Cerebellar nuclear complex (tissue), 1 donor: ENCODE measurements at places on chromosomes 2 and 18.

GRCh38 chr2:236960531-236960930, 125.2 kb upstream of the COPS8 start:
- no peak for DNase-seq

DNA sequence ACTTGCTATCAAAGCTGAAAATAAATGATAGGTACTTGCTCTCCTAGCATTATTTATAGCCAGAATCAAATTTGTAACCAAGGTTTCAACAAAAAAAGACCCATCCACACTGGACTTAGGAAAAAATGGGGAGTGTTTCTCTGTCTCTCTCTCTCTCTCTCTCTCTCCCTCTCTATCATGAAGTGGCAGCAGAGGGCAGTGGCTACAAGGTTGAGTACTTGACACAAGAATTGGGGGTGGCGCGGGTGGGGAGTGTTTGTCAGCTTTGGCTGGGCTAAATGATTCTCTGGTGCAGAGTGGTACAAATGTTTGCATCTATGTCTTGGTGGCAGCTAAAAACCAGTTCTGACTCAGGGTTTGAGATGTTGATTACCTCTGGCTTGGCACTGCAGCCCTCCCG, 85.0 kb downstream of the RBM43 start:
- no peak for DNase-seq

- no peak for DNase-seq
These were observed 1.2 kb downstream of the BCL11A start for GRCh38 chr2:60552078-60552850.

GRCh38 chr2:42984617-42985016, 192.2 kb upstream of the HAAO start:
- DNase-seq, result no peak

GRCh38 chr18:79735071-79735980, 55.7 kb downstream of the CTDP1 start:
- no peak for DNase-seq

DNA sequence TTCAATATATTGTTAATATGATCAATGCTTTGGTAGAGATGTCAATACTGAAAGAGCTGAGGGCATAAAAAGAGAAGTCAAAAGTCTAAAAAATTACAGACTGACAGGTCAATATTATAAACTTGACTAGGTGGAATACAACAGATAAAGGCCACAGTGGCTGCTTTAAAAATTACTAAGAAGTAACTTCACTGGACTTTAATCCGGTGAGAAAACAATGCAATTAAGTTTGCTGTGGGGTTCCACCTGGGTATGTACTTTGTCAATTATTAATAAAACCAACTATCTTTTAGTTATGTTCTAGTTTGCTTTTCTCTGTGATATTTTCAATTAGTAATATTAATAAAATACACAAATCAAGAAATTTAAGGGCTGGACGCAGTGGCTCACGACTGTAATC, 44.7 kb downstream of the RAPH1 start:
- no peak for DNase-seq

DNA sequence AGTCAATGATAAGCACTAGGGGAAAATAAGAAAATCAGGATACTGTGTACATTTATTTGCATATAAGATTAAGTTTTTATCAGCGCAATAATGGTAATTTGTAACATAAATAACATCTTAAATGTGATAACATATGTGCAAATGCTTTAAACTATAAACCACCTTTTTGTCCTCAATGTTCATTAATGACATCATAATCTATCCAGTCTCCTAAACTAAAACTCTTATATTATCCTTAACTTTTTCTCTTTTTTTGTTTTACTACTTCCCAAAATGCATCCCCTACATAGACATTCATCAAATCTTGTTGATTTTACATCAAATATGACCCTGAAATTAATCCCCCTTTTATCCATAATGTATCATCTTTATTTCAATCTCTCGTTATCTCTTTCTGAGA, 3.4 kb upstream of the RAD51AP2 start:
- no peak for DNase-seq

DNA sequence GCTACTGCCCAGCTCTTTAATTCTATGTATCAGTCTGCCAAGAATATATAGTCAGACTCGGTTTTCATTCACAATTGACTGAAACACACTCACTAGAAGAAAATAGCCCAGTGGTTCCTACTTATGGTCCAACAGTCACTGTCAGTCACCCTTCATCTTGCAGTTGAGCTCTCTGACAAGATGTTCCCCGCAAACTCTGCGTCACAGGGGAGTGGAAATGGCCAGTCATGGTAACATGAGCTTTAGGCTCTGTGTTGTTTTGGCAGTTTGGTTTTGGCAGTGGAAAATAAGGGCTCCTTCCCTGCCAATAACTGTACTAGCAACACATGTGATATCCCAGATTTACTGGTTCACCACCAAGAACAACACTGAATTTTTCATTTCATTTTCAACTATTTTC, 122.5 kb downstream of the PRPF40A start:
- no peak for DNase-seq

DNA sequence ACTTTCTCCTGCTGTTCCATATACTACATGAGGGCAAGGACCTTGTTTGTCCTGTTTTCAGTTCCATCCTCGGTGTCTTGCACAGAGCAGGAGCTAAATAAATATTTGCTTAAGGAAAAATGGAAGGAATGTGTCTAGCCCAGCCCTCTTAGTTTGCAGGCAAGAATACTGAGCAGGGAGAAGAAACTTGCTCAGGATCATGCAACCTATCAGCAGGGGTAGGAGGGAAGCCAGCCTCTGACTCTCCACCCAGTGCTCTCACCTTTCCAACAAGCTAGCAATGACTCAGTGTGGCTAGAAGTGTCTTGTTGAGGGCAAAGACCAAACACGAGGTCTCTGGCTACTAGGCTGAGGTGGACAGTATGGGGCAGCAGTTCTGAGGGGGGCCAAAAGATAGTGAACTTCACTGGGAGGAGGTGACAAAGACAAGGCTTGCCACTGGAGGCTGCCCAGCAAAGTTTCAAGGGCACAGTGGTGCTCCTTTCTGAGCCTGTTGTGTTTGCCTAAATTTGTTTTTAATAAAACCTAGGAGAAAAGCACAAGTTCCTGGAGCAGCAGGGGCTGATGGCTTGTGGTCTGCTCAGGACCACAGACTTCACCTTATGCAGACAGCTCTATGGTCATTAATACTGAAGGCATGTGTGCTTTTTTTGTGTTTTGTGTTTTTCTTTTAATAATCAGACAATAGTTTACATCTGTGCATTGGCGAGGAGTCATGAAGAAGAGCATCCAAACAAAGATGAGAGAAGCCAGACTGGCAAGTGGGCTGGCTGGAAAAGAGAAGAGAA, 49.1 kb upstream of the CTAGE1 start:
- DNase-seq, result no peak

DNA sequence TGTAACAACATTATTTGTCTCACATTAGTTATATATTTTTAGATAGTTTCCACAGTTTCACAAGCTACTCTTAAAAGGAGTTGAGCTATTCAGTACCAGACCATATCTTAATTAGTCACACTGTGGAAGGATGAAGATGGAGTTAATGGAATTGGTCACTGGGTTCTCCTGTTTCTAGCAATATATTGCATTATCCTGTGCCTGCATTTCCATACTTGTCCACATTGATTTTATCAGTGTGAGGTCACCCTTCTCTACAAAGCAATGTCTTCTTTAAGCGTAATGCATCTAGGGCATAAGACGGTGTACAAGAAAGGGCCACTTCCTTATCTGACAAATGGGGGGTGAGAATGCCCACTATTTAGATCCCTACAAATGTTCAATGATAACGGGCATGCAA, 216.8 kb upstream of the TANK start:
- DNase-seq, result no peak

GRCh38 chr2:120438301-120439066, 92.5 kb downstream of the INHBB start:
- no peak for DNase-seq

DNA sequence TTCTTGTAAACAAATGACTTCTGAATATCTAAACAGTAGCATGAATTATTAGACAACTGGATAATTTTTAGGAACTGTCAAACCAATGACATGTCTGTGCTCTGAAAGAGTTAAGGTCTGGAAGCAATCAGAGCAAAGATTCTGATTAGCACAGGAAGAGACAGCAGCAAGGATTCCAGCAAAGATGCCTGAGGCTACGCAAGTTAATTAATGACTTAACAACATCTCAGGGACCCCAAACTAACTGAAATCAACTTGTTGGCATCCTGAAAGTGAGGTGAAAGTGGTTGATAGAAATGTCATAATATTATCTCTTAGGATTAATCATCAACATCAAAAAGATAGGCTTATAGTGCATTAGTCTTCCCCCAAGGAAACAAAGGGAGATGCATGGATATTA, 123.3 kb upstream of the TMEM200C start:
- no peak for DNase-seq

DNA sequence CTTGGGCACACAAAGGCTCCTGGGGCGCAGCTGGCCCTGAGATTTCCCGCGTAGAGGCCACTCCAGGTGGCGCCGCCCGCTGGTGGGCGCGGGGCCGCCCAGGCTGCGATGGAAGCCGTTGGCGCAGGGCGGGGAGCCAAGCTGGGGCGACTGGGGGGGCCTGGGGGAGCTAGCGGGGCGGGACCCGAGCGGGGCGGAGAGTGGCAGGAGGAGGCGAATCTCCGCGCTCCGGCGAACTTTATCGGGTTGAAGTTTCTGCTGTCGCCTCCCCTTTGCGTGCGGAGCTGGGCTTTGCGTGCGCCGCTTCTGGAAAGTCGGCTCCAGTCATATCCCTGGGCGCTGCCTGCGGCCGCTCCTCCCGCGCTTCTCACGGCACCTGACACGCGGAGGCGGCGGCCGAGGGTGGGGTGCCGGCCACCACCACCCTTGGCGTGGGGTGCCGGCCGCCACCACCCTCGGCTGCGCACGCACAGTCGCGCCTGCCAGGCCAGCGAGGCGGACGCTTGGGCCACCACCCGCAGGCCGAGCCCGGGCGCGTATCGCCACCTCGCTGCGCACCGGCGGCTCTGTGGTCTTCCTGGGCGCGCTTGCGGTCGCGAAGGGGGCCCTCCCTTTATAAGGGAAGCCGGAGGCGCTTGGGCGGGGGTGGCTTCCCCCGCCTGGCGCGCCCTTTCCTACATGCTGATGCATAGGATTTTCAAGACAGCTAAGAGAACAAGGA, 919 bp upstream of the CYP1B1 start:
- DNase-seq, result no peak

GRCh38 chr2:41101281-41101680, 649.4 kb upstream of the SLC8A1 start:
- no peak for DNase-seq

- DNase-seq, result no peak
These were observed 544.4 kb upstream of the TNP1 start for GRCh38 chr2:217404236-217404760.

GRCh38 chr18:8162802-8163201, 446.4 kb upstream of the RAB12 start:
- no peak for DNase-seq

- DNase-seq, result no peak
These were observed 1.2 kb upstream of the RAB12 start for GRCh38 chr18:8607776-8608742.

GRCh38 chr2:1394709-1395408, 18.4 kb upstream of the TPO start:
- DNase-seq, result no peak

DNA sequence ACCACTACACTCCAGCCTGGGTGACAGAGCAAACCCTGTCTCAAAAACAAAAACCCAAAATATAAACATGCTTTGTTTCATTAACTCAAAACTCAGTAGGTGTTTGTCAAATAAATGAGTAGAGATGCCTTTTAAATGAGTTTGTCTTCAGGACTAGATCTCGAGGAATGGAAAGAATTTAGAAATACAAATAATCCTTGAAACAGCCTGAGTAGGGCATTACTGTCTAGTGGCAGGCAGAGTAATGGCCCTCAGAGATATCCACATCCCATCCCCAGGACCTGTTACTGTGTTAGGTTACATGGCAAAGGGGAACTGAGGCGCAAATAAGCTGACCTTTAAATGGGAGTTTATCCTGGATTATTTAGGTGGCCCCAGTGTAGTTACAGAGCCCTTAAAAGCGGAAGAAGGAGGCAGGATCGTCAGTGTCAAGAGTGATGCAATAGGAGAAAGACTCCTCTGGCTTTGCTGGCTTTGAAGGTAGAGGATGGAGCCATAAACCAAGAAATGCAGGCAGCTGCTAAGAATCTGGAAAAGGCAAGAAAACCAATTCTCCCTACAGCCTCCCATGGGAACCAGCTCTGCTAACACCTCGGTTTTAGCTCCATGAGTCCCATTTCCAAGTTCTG, 63.0 kb downstream of the CABLES1 start:
- DNase-seq, result no peak

GRCh38 chr2:143649226-143649740, 520.1 kb downstream of the ARHGAP15 start:
- DNase-seq, result no peak

DNA sequence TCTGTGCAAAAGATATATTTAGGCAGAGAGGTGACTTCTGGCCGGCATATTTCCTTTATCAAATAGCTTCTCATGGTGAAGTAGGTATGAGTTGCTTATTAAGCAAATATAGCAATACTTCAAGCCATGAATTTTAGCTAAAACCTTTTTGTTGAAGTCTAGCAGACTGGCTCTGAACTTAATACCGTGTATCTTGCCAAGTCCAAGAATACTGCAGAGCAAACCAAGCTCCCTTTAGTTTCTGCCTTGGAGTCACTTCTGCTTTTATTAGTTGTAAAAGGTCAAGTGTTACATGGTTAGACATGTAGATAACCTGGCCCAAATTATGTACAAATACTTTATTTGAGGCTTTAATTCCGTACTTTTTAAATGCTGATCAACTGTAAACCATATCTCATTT, 627.6 kb upstream of the PKDCC start:
- DNase-seq, result no peak

GRCh38 chr2:38454081-38454480, 77.0 kb upstream of the ATL2 start:
- DNase-seq, result no peak

DNA sequence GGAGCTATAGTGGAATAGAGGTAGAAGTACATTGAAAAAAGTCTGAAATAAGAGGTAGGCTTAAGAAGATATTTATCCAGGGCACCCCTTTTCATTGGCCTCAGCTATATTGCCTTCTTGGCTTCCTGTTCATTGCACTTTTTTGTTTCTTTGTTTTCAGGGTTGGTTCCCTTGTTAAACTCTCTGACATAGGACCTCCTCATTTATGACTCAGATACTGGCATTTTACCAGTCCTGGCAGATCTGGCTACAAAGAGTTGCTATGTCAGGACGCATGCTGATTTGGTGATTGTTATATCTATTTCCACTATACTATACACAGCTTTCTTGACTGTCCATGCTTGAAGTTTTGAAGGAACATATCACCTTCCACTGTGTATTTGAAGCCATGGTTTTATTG, 60.0 kb downstream of the GCA start:
- DNase-seq, result no peak

DNA sequence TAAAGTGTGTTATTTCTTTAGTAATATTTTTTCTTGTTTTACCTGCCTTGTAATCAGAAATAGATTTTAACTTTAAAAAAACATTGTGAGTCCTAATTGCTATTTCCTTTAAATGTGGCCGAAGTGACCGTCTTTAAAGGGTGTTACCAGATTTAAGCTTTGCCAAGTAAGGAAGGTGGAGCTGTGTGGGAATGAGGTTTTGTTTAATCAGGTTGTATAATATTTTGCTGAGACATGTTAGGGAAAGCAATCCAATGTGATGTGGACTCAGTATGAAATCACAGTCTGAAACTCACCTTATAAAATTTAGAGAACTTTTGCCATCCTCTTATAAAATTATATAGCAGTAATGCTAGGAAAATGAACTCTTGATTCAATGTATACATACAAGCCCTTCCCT, 32.9 kb upstream of the ITPRID2 start:
- no peak for DNase-seq

GRCh38 chr18:9094307-9095226, 7.9 kb upstream of the NDUFV2 start:
- DNase-seq, result no peak
